GOT3 (cell line): ENCODE measurements at places on chromosomes 12 and 14.

DNA sequence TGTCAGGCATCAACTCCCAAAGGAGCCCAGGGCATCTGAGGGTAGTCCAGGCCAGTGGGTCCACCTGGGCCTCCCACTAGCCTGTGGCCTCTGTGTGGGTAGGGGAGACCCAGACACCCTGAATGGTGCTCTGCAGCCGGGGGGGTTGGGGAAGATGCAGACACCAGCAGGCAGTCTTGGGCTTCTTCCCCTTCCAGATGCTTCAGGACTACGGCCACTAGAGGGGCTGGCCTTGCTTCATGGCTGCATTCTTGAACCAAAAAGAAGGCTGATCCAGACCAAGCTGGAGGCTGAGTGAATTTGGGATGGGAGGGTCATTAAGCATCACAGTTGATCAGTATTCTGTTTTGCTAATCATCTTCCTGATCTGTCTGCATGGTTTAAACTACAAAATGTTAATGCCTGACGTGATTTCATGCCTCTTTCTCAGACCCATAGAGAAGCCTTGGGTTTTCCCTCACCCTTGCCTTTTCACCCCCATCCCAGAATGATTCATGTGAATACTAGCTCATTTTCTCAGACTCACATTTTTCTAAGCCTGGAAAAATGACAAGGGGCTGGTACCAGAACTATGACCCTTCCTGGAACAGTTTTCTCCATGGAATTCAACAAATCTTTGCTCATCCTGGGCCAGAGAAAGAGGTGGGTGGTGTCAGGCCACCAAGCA is 134.2 kb downstream of the NTF3 start:
- DNase-seq = no peak

GRCh38 chr14:23640524-23641141 is 4.5 kb downstream of the DHRS2 start:
- DNase-seq = no peak

DNA sequence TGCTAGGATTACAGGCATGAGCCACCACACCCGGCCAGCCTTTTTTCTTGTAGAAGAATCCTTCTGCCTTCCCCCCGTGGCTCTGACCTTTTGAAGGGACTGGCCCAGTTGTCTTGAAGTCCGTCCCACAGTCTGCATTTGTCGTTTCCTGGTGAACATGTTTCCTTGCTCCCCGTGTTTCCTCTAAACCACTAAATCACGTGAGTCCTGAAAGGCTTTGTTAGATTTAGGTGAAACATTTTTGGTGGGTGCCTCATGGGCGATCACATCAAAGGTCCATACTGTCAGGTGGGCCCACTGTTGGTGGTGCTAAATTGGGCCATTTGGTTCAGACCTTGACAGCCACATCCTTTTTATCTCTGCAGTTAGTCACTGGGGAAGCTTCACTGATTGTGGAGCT is 26.3 kb downstream of the MLXIP start:
- no peak for DNase-seq

GRCh38 chr14:72701237-72701565 is 192.7 kb downstream of the DPF3 start:
- no peak for DNase-seq

GRCh38 chr12:14362352-14362751 is 3.1 kb upstream of the ATF7IP start:
- DNase-seq = no peak

GRCh38 chr14:95057147-95057546 is 100.2 kb downstream of the DICER1 start:
- no peak for DNase-seq

- DNase-seq = no peak
Measured at GRCh38 chr14:72758420-72758819, 135.5 kb downstream of the DPF3 start.

GRCh38 chr12:25852792-25853191 is 105.7 kb upstream of the RASSF8 start:
- no peak for DNase-seq

DNA sequence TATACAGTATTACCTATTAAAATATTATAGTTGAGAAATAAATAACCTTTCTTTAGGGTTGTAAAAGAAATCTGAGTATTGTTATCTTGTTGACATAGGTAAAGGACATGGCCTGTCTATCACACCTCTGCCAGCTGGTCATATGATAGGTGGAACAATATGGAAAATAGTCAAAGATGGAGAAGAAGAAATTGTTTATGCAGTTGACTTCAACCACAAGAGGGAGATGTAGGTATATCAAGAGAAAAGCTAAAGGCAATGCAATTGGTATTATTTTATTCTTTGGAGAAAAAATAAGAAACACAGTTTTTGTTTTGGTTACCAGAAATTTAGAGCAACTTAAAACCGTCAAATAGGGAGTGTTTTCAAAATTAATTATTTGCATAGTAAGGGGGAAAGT is 13.5 kb downstream of the CPSF2 start:
- no peak for DNase-seq

- DNase-seq = no peak
Measured at GRCh38 chr12:122394626-122395194, 27.8 kb downstream of the CLIP1 start.

- no peak for DNase-seq
Measured at GRCh38 chr14:51498411-51499227, 153.1 kb upstream of the FRMD6 start.

- no peak for DNase-seq
Measured at GRCh38 chr14:104388541-104389325, 190.8 kb upstream of the C14orf180 start.

DNA sequence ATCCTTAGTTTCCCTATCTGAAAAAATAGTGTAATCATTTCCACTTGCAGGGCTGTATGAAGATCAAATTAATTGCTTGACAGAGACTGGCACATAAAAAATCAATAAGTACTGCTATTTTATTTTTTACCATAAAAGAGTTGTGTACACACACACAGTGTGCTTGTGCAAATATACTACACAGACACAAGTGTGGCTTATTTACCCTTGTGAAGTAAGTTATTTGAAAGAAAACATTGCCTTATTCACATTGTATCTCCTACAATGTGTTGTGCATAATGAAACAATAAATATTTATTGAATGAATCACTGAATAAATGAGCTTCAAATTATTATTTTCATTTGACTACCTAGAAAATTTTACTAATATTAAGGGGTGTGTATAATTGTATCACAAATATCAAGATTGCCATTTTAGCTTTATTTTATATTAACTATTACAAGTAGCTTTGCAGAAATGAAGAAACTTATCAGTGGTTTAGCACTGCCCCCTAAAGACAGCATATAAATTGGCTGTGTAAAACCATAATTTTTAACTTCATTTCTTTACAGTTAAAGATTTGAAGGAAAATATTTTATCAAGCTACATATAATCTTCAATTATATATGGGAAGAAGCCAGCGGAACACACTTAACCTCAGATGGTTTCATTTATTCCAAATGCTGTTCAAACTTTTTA is 11.3 kb downstream of the GARIN6 start:
- DNase-seq = no peak

DNA sequence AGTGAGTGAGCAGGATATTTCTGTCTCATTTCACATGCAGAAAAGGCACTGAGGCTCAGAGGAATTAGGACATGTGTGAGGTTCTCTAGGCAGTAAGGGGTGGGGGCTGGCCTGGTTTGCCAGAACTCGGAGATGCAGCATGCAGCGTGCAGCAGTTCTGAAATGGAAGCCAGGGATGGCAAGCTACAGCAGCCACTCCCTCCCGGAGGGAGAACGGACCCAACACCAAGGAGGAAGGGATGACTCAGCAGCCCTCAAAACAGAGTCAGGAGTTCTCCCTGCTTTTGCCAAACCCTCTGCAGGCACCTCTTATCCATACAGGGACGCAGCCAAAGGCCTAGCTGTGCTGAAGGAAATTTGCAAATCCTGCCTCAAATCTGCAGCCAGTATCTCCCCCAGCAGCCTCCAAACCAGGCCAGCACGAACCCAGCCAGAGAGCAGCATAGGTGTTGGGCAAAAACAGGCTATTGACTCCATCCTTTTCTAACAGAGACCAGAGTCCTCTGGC is 10.3 kb upstream of the SERPINA3 start:
- DNase-seq = peak; percentile 18

DNA sequence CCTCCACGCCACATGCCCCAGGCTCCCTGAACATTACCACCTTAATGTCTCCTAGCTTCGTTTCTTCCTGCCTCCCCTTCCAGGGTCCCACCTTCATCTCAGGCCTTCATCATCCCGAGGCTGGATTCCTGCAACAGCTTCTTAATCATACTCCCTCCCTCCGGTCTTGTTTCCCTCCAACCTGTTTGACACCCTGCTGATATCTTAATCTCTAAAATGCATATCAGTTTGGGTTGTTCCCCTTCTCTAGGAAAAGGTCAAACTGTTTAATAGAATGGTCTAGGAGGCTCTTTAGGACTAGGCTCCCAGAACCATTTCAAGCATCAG is 125.5 kb upstream of the ARHGAP5 start:
- DNase-seq = no peak

DNA sequence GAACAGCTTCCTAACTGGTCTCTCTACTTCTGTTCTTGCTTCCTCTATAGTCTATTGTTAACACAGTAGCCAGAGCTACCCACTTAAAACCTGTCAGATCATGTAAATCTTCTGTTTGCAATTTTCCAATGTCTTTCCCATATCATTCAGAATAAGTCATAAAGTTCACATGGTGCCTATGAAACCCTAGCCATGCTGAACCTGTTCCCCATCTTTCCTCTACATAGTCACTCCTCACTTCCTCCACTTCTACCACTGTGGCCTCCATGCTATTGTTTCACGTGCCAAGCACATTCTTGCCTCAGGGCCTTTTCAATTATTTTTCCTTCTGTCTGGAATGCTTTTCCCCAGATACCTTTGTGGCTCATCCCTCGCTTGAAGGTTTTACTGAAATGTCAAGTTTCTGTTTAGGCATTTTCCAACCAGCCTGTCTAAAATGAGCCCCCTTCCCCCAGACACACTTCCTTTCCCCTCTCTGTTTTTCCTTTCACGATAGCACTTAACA is 132.1 kb downstream of the DYRK2 start:
- DNase-seq = no peak

DNA sequence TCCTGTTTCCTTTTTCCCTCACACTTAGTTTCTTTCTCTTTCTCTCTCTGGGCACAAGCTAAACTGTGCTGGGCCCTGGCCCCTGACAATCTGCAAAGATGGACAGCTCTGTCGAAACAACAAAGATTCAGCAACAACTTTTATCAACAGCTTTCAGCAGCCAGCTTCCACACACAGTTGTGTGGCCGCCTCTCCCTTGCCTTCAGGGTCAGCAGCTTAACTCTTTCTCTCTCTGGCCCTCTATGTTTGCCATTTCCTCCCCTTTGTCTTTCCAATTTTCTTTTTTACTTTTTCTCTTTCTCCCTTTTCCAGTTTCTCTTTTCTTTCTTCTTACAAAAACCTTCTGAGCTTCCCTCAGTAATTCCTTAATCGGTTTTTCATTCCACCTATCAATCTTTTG is 43.3 kb downstream of the IQSEC3 start:
- no peak for DNase-seq

DNA sequence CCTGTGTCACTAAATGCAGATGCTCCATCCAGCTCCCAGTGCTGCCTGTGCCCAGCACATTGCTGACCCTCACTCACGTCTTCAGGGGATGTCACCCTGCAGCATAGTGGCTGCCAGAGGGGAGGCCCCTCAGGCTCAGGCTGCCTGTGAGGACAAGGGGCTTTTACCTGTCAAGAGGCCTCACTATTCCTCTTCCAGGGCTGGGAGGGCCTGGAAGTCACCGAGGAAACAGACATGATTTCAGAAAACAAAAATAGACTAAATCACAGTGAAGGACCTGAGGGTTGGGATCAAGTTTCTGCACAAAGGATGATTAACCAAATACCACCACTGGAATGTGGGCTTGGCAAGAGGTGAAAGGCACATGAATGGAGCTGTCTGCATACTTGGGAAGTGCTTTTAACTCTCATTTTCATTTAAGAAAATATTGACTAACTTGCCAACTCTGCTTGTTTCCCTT is 1202.3 kb downstream of the BCL11B start:
- DNase-seq = no peak

DNA sequence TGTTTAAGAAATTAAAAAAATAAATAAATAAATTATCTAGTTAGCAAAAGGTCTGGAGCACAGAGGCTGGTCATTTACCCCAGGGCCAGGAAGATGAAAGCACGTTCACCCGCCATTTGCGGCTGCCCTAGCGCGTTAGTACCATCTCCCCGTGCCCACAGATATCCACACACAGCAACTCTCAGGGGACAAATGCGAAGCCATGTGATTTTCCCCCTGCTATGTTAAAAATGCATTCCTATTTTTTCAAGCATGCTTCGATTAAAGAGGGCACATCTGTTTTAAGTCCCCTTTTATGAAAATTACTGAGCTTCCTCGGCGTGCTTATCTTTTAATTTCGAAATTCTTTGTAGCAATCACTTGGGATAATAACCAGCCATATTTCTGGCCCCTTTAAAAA is 56.9 kb upstream of the PIWIL1 start:
- no peak for DNase-seq

GRCh38 chr12:49644620-49644994 is 21.2 kb downstream of the PRPF40B start:
- DNase-seq = peak; percentile 18

DNA sequence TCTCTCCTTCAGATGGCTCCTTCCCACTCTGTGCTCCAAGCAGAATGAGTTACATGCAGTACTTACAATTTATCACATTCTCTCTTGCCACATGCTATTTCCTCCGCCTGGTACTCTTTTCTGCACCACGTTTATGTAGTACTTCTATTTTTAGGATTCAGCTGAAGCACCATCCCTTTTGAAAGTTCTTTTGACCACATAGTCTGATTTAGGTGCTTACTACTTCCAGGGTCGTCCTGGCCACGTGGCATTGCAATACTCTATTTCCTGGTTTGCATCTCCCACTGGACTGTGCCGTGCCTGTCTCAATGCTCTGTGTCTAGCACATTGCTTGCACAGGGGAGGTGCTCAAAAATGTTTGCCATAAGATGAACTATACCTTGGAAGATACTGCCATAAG is 16.3 kb upstream of the TBC1D30 start:
- no peak for DNase-seq

- no peak for DNase-seq
Measured at GRCh38 chr12:96882862-96883261, 24.2 kb upstream of the NEDD1 start.

DNA sequence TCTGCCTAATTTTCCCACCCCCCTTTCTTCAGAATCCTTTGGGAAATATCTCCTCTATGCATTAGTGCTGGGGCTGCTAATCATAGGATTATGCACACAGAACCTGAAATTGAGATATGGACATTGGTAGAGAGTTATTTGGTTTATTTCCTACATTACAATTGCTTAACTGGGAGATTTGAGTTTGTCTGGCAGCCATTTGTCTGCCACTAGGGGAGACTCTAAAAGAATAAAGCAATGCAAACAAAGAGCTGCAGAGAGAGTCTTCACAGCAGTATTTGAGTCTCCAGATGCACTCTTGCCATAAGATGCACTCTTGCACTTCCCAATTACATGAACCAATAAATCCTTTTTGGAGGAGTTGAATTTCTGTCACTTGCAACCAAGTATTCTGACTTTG is 12.0 kb upstream of the PCNX4 start:
- DNase-seq = no peak

- no peak for DNase-seq
Measured at GRCh38 chr12:121237415-121237814, 27.5 kb downstream of the P2RX4 start.

GRCh38 chr12:39986674-39987073 is 119.2 kb downstream of the SLC2A13 start:
- DNase-seq = no peak
